ENCODE measurements at places on chromosomes 1 and 21. TPM values are rescaled to one million over a fixed set of nuclear protein-coding genes. Genes with fewer than 3 reads are reported as not detected.

- no peak for DNase-seq
These were observed 6.0 kb upstream of the SEC16B start for GRCh38 chr1:177975588-177976495.

GRCh38 chr1:215407575-215407974, 159.5 kb upstream of the KCTD3 start:
- no peak for DNase-seq

The HUNK gene
- total RNA-seq: 2.4 TPM

- no peak for DNase-seq
These were observed 2.0 kb upstream of the KRTAP19-1 start for GRCh38 chr21:30482130-30482529.

The LAD1 gene
- 0.26 TPM for total RNA-seq

- peak; percentile 72 for DNase-seq
These were observed 38.2 kb upstream of the H6PD start for GRCh38 chr1:9196129-9197040.

DNA sequence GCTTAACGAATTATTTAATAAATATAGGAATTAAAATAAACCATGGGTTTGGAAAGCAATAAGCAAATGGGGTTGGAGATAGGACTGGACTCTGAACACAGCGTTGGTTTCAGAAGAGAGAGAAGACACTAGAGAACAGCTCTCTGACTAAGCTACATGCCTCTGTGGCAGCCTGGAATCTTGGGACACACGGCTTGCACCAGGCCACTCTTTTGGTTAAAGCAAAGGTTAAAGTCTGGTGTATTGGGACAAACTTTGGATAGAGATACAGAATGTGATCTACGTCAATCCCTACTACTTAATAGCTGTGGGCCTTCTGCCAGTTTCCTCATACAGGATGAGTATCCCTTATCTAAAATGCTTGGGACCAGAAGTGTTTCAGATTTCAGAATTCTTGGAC, 49.7 kb upstream of the HSD17B7 start:
- no peak for DNase-seq

DNA sequence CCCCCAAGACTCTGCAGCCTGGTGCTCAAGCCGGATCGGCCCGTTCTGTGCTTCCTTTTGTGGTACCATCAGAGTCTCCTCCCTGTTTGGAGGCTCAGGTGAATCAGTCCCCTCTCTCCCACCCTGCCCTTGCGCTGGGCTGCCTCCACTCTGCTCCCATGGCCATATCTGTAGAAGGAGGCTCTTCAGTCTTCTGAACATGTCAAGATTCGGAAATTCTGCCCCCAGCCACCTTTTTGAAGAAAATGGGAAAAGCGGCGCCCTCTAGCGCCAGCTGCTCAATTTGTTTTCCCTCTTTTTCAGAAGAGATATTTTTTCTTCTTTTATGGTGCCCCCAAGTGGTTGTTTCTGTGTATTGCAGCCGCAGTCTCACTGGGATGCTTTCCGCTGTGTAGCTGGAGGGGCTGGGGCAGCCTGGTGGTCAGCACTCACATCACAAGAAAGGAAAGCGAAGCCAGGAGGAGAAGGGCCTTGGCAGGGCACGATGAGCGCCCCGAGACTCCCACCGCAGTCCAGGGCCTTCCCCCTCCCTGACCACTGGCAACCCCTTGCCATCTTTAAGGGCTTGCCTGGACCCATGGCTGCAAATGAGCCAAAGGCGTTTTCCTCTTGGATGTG, 58.4 kb upstream of the CACNA1E start:
- peak; percentile 55 for DNase-seq

- no peak for DNase-seq
These were observed 55.0 kb downstream of the PEX14 start for GRCh38 chr1:10529765-10530164.

The MROH7 gene
- total RNA-seq: 3.5 TPM

DNA sequence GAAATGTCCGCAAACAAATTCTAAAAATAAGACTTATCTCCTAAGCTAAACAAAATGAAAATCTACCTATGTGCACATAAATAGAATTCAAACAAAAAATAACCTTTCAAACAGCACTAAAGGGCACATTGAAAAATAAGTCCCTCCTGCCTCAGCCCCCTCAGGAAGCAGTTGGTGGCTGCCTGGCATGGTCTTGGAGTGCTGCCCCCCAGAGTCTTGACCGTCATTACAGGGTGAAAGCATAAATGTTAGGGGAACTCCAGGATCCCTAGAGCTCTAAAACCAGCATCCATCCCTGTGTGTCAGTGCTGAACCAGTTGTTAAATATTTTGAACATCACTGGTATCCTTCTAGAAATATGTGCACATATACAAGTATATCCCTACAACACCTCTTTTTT, 6.5 kb upstream of the NPL start:
- DNase-seq: no peak

DNA sequence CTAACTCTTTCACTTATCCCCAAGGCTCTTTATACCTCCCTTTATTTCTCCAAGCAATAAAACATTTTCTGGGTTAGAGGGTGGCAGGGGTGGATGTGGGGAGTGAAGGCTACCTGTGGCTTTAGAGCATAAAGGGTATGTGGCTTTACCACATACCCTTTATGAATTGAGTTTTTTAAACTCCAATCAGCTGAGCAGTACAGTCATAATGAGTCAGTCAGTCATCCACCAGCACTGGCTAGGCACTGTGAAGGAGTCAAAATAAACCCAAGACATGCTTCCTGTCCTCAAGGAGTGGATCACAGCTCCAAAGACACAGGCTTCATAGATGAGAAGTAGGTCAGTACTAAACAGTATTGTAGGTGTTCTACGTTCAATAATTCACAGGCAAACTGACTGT, 2.6 kb upstream of the TDRD10 start:
- no peak for DNase-seq

DNA sequence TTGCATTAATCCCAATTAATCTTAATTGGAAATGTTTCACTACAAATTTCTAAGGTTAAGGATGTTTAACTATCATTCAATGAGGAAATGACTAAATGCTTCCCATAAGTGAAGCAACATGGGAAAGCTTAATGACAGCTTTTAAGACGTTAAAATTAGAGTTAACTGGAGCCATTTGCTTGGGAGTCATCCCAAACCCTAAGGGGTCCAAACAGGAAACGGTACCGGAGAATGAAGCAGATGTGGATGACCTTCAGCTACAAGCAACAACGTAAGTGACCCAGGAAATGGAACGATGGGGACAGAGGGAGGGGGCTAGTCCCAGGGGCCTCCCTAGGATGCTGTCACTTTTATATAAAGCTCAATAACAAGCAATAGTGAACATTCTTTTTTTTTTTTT, 62.2 kb downstream of the CAPZB start:
- no peak for DNase-seq

DNA sequence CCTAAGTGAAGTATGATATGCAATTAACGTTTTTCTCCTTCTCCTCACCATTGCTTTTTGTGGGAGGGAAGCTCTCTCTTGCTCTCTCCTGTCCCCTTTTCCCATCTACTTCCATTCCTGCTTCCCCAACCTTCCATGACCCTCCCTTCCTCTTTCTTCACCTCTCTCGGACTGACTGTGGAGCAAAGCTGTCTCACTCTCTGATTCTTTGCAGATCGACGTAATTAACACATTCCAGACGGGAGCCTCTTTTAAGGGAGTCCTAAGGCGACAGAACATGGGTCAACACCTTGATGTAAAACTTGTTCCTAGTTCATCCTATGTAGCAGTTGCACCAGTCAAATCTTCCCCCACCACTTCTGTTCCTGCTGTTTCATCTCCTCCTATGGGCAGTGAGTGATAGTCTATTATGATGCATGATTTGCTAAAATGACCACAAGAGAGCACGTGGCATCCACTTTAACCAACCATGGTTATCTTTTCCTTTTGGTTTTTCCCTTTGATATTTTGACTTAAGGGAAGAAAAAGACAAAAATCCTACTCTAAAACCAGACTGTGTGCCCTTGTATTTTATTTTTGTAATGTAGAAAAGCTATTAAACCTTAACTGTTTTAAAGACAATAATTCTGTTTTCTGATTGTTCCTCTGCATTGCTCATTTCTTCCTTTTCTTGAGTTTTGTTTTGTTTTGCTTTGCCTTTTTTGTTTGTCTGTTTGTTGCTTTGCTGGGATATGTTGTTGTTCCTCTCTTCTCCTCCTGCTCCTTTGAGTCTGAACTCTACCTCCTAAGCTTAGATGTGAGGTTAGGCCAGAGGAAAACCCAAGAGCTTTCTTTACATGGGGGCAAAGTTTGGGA, 31.7 kb upstream of the LAX1 start:
- DNase-seq: no peak

DNA sequence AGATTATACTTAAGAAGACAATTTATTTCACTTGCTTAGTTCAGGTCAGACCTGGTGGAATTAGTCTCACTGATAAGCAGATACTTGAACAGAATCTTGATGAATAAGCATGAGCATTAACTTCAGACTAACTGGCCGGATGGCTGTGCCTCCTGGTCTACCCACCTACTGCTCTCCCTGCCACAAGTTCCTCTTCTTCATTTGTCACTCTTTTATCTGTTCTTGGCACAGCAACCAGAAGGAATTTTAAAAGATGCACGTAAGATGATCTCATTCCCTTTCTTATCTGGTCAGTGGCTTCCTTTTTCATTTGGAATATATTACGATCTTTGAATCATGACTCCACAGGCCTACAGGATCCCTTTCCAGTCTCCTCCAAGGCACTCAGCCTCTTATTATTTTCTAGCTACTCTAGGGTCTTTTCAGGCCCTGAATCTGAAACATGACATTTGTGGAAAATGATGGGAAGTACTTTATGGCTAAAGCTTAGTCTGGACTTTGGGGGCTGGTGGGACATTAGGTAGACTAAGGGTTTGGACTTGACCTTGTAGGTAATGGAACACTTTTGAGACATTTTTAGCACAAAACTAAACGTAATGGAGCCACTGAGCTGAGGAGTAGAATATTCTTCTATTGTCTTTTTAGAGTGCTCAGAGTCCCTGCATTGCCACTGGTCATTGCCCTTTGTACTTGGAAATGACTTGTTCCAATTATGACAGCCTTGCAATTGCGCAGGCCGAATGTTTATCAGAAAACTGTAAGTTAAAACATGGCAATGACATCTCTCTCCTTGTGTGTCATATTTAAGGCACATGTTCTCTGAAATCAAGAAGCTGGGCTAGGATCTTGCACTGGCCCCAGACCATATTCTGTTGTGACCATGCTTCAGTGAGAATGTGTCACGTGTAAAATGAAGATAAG, 16.0 kb downstream of the ST6GALNAC3 start:
- DNase-seq: no peak

DNA sequence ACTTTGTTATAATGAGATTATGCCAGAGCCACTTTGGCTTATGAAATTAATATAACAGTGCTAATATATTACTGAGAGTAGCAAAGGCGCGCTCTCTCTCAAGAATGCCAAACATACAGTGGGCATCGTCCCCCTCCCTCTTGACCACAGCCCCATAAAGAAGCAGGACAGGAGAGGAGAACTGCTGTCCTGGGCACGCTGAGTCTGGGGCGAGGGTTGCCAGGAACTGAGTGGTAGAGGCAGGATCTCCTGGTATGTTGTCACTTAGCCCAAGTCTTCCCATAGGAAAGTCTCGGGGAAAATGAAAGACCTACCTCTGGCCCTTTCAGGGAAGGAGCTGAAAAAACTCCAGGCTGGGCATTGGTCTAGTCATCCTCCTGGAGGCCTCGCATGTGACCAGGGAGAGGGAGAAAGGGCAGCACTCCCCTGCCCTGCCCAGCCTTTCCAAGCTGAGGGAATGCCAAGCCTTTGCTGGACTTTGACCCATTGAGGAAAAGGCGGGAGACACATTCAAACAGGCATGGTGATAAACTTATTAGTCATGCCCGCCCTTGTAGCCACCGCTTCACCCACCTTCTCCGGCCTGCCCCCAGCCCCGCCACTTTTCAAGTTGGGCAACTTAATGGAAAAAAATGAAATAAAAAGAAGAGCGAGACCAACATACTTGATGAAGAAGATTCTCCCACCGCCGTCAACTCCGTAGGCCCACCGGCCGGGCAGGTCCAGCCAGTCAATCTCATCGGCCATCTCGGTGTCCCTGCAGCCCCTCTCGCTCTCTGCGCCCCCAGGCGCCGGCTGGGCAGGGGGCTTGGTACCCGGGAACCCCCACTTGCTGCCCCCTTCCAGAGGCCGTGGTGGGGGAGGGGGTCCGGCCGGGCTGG, 17.4 kb upstream of the PLEKHA6 start:
- DNase-seq: no peak

The FCAMR gene
- total RNA-seq: not detected

The POU3F1 gene
- not detected for total RNA-seq

The ANGPTL3 gene
- total RNA-seq: not detected

- DNase-seq: no peak
These were observed 3.6 kb upstream of the PKN2 start for GRCh38 chr1:88680471-88680870.
